KBM-7 (cell line): ENCODE measurements at places on chromosomes 1 and 21.

- DNase-seq = no peak
Observed at GRCh38 chr1:85047472-85048295, 616 bp downstream of the MCOLN3 start.

DNA sequence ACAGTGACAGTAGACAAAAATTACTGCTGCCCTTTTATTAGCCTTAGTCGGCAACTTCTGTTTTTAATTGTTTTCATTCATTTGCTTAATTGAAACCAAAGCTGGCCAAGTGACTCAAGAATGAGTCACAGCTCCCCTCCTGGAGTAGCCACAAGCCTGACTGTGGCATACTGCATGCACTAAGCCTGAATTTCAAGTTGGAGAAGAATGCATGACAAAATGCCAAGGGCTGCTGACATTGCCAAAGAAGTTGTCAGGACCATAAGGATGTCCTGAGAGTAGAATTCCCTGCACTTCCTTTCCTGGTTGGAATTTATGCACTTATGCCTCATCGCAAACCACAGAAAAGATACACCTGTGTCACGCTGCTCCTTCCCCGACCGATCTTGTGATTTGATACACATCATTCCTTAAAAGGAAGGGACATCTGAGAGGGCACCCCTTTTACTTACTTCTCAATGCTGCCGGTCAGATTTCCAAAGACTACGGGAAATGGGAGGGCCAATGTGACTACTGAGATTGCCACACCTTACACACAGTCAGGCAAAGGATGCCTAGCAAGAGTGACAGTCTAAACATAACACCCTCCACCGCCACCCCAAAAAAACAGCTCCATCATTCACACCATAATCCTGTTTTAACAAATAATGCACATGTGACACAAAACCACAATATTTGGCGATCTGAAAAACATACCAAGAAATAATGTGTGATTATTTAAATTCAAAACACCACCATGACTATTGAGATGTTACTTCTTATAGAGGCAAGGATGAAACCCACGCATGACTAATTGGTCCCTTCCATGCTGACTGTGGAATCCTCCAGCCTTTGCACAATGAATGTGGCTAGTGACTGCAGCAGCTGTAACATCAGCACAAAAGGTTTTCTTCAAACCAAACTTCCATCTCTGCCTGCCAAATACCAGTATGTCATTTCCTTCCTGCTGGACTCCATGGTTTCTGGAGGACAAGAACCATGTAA is 28.2 kb downstream of the VAV3 start:
- peak; percentile 58 for DNase-seq

- DNase-seq = no peak
Observed at GRCh38 chr1:7382971-7383370, 388.1 kb upstream of the VAMP3 start.

- no peak for DNase-seq
Observed at GRCh38 chr1:109513110-109513710, 3.7 kb upstream of the AMIGO1 start.

DNA sequence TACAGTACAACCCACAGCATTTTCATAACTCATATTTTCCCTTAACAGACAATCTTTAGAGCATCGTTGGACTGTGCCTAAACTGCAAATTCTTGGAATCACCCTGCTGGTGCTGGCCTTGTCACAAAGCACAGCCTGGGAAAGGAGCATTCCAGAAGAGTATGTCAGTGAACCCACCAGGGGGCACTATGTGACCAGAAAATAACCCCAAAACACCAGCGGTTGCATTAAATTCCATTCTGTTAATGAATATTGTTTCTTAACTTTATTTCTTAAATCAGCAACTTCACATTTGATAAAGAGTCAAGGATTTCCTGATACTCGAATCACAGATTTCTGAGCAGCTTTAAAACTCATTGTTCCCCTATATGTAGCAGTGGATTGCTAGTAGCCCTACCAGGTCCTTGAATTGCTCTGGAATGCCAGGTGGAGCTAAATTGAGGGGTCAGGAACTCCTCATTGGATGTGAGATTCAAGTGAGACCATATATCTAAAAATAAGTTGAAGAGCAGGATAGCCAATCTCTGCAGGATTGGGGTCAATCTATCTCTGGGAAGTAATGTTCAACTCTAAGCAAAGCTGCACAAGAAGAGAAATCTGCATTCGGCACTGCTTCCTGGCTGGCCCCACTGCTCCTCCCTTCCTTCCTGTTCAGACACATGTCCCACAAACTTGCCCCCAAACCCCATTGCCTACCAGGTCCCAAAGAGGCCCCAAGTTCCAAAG is 12.7 kb upstream of the RAB4A start:
- peak; percentile 82 for DNase-seq

DNA sequence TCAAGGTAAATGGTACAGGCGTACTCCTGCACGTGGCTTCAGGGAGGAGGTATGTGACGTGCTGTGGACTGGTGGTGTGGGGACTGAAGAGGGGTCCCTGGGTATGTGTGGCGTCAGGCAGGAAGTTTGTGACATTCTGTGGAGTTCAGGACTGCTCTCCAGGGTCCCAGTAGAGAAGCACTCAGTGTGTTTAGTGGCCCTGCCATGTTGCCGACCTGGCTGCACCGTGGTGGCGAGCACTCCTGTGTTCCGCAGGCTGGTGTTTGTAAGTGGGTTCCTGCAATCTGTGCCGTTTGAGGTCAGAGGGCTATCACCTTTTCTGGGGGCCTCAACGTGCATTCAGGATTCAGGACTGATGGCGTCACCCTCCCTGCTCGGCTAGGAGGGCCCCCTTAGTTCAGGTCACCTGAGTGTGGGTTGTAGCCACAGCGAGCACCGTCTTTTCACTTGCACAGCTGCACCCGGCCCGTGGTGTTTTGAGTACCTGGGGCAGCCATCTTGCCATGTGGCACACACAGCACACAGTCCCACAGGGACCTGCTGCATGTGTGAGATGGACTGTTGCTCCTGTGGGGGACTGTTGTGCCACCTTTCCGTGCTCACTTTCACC is 26.5 kb downstream of the SNAP47 start:
- DNase-seq = no peak

DNA sequence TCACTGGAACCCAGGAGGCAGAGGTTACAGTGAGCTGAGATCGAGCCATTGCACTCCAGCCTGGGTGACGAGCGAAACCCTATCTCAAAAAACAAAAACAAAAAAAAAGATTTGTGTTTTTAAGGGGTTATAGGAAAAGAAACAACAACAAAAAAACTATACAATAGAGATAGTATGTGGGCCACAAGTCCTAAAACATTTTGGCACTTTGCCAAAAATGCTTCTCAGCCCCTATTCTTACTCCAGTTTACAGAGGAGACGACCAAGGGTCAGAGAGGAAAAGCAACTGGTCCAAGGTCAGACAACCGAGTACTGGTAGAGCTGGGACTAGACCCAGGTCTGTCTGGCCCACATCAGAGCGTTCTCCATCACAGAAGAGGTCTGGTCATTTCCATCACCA is 3.0 kb downstream of the FBXO44 start:
- no peak for DNase-seq

DNA sequence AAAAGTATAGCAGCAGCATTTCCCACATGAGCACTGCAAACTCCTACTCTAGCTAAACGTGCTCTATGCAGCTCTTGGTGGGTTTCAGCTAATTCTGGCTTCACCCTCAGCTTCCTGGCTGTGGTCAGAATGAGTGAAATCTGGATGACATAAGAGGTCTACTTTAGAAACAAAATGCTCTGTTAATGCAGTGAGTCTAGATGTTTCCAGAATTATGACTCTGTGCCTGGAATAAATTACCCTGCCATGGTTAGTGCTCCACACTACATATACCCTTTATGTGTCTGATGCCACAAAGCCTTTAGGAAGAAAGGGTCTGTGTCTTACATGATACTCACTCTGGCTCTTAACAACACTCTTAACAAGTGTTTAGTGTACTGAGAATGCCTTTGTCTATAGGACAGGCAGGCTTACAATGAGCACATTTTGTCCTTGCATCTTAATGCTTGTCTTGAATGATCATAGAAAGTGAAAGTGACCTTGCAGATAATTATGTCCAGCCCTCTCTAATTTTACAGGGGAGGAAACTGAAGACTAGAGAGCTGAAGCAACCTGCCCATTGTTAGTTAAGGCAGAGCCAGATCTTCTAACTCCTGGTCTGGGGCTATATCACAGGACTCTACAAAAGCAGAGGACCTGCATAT is 9.2 kb downstream of the S100A10 start:
- peak; percentile 64 for DNase-seq

DNA sequence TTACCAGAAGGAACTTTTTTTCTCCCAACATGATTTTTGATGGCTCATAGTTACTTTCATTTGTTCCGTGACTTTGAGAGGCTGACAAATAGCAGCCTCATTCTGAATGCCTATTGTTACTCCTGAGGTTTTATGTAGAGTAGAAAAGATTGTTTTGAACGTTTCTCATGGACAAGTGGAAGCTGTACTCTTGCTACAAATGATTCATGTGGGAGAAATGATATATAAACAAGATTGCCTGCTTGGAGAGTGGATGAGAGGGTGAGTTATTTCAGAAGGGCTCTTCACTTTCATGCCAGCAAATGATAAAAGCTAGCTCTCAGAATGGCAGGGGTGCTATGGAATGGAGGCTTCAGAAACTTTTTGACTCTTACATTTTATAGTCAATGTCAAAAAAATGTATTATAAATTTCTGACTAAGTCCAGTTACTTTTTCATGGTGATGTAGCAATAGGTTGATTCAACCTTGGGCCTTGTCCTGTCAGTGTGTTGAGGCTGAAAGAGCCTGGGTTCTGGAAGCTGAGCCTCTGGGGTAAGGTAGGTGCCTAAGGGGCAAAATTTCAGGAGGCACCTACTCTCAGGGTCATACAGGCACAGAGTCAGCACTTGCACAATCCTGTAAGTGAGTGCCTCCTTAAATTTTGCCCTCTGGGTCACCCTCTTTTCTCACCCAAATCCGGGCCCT is 19.4 kb downstream of the JUN start:
- no peak for DNase-seq

DNA sequence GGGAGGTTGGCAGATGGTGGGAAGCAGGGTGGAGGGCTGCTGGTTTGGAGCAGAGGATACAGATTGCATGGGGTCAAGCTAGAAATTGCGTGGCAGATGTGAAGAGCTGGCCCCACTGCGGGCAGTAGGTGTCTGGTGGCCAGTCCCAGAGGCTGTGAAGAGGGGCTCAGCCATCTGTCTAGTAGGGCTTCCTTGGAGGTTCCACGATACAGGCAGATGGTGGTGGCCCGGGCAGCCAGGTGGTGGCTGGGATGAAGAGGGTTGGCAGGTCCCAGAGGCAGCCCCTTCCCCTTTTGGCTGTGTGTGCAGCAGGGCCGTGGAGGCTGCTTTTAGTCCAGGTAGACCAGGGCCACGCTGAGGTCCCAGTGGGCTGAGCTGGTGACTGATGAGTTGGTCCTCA is 16.6 kb downstream of the PSEN2 start:
- DNase-seq = no peak

DNA sequence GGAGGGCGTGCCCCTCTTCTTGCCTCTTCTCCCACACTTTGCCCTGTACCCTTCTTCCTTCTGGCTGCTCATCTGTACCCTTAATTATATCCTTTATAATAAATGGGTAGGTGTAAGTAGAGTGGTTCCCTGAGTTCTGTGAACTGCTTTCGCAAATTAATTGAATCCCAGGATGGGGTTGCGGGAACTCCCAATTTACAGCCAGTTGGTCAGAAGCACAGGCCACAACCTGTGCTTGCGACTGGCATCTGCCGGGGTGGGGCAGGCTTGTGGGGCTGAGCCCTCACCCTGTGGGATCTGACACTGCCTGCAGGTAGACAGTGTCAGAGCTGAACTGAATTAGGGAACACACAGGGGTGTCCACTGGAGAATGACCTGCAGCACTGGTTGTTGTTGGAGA is 244.9 kb downstream of the KCNJ6 start:
- DNase-seq = no peak

DNA sequence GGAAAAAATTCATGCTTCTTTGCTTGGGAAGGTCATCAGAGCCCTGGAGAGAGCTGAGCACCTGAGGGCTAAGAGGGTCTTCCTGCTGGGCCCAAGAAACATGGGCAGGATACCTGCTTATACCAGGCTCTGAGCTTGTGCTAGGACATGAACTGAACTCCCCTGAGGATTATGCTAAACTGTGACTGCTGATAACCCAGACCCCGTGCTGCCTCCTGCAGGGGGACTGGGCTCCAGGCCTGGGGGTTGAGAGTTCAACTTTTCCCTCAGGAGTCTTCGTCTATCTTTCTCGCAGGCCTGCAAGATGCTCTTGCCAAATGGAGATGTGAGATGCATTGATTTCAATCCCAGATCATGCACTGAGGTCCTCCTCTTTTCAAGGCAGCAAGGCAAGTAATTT is 368.5 kb downstream of the HHAT start:
- DNase-seq = no peak

GRCh38 chr1:24069817-24070216 is 42.1 kb downstream of the MYOM3 start:
- no peak for DNase-seq

GRCh38 chr1:5975133-5975880 is 16.9 kb downstream of the NPHP4 start:
- peak; percentile 55 for DNase-seq

DNA sequence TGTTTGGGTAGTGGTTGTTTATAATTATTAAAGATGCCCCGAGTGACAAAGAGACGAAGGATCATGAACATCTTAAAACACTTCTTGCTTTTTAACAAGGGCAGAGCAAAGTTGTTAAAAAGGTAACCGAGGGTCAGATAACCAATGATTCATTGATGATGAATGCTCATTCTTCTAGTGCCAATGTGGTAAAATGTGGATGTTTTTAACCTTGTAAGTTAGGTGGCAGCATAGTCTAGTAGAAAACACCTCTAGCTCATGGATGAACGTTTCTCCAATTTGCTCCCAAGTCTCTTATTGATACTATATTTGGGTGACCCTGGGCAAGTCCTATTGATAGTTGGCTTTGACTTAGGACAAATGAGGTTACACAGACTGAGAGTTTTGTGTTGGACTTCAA is 167.9 kb downstream of the KIF26B start:
- DNase-seq = no peak

GRCh38 chr1:111497592-111497991 is 5.8 kb downstream of the ADORA3 start:
- DNase-seq = no peak

- DNase-seq = peak; percentile 44
Observed at GRCh38 chr1:211601982-211602670, 23.2 kb upstream of the SLC30A1 start.

GRCh38 chr1:212738330-212738729 is 38.7 kb upstream of the BATF3 start:
- DNase-seq = no peak

GRCh38 chr1:181179279-181179986 is 90.9 kb downstream of the IER5 start:
- DNase-seq = no peak

DNA sequence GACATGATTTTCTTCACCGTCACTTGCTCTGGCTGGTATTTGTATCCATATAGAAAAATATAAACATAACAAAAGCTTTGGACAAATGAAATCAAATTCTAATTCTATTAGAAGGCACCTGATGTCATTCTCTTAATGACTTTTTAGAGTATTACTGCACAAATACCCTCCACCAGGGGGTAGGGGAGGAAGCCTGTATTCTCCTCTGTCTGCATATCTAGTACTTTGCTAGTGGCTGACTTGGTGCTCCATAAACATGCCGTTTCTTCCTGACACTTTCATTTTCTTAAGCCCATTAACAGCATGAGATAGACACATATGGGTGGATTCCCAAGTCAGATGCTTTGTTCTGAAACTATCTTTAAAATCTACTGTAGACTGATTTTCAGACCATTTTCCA is 20.6 kb upstream of the KCNJ15 start:
- DNase-seq = no peak
